Activated CD8-positive, alpha-beta memory T cell treated with anti-CD3 and anti-CD28 coated beads for 1 hour (primary cell): ENCODE measurements at places on chromosomes 3 and 15.
A peak's percentile ranks its signal among the peaks of the same experiment; 100 is the strongest.

DNA sequence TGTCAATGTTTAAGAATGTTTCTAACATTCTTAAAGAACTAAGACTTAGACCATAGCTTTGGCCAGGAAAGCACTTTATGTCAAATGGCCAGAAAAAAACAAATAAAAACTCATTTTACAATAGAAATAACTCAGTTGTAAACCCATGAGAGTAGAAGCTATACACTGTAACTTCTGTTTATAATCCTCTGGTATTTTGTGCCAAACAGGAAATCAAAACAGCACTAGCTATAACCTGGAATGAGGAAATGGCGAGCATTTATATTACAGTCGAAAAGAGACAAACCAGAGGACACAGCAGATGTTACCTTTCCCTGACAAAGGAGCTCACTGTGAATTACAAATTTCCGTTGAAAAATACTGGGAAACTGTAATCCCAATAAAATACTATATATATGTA is 10.3 kb downstream of the GK5 start:
- DNase-seq: no peak

GRCh38 chr15:63877713-63878271 is 44.0 kb upstream of the HERC1 start:
- DNase-seq: no peak

GRCh38 chr3:50408443-50408944 is 49.2 kb upstream of the TMEM115 start:
- DNase-seq: no peak

DNA sequence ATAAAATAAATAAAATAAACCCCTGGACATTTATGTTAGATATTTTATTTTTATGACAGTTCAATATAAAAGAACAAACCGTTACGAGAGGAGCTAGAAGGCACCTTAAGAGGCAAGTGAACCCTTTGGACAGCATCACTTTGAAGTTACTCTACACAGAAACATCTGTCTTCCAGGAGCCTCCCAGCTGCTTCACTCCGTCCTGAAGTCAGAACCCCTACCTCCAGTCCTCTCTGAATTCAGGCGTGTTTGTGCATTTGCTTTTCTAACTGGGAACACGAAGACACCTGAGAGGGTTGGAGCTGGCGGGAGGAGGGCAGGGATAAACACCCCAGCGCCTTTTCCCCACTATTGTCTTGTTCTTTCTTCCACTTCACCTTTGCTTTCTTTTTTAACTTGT is 46.2 kb downstream of the CMTM7 start:
- no peak for DNase-seq

DNA sequence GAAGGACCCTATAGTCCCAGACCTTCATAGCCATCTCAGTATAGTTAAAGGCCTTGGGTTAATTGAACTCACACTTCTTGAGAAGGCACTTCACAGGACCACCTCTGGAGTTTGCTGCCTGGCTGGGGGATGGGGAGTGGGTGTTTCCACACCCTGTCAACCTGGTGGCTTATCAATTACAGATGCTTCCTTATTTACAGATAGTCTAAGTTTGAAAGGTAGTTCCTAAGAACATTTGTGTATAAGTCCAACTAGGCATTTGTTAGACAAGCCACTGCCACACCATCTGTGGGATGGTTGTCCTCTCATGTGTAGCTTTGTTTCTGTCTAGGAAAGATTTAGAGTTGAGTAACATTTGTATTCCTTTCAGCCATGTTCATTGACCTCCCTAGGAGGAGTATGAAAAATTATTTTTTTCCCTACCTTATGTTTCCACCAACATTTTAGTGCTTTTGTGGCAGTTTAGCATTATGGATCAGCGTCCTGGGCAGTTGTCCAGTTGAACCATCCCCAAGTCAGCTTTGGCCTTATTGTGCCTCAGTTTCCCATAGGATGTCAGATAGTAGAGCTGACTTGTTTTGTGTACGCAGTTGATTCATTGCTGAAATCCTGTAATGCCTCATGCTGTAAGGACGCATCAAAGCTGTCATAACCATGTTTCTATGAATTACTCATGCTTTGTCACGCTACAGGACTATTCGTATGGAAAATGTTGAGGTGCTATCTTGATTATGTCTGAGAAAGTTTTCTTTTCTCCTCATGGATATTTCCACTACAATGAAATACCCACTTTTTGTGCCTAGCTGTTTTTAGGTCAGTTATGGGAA is 21.2 kb upstream of the SIAH2 start:
- DNase-seq: no peak

DNA sequence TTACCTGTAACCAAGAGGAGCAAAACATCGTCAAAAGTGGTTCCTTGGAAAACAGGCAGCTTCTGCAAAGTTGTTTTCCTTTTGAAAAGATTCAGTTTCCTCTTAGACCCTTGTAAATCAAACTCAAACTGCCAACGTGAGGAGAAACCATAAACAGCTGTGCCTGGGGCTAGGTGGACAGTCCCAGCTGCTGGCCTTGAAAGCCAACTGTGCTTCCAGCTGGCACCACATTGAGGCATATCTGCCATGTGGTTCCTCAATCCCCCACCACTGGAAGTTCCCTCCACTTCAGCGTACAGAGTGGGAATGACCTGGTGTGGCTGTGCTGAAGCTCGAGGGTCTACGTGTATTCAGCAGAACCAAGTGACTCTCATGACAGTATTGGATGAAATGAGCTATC is 40.9 kb downstream of the HRH1 start:
- no peak for DNase-seq

GRCh38 chr15:27330326-27330725 is 359.3 kb downstream of the GABRG3 start:
- no peak for DNase-seq

GRCh38 chr3:61729038-61729634 is 167.8 kb downstream of the PTPRG start:
- DNase-seq: no peak

GRCh38 chr3:155211940-155212339 is 81.5 kb downstream of the STRIT1 start:
- no peak for DNase-seq

GRCh38 chr3:28590860-28591259 is 242.2 kb upstream of the AZI2 start:
- DNase-seq: no peak

- no peak for DNase-seq
Observed at GRCh38 chr3:24480497-24480896, 14.2 kb downstream of the THRB start.

GRCh38 chr3:179768080-179768479 is 115.2 kb downstream of the USP13 start:
- no peak for DNase-seq

GRCh38 chr3:87268646-87269211 is 7.7 kb downstream of the POU1F1 start:
- DNase-seq: no peak

- no peak for DNase-seq
Observed at GRCh38 chr15:63157891-63158431, 684 bp upstream of the RPS27L start.

- no peak for DNase-seq
Observed at GRCh38 chr3:72190050-72190449, 405.1 kb upstream of the PROK2 start.

DNA sequence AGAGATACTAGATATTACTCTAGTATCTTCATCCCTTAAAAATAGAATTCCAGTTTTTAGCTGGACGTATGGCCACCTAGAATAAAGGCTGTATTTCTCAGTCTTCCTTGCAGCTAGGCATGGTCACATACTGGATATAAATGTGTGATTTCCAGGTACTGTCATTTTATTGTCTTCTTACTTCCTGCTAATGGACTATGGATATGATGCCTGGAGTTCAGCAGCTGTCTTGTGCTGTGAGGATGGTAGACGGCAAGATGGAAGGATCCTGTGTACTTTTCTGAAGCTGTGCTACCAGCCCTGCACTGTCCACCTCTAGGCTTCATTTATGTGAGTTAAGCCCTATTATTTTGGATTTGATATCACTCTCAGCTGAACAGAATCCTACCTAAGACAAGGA is 83.4 kb downstream of the EBLN2 start:
- DNase-seq: no peak

- no peak for DNase-seq
Observed at GRCh38 chr3:94011233-94011711, 17.1 kb downstream of the STX19 start.

- DNase-seq: no peak
Observed at GRCh38 chr3:103991461-103992115, 1375.1 kb upstream of the ALCAM start.

- DNase-seq: no peak
Observed at GRCh38 chr3:151837057-151837456, 23.1 kb downstream of the AADAC start.

- no peak for DNase-seq
Observed at GRCh38 chr3:147651107-147651778, 242.1 kb downstream of the ZIC1 start.

DNA sequence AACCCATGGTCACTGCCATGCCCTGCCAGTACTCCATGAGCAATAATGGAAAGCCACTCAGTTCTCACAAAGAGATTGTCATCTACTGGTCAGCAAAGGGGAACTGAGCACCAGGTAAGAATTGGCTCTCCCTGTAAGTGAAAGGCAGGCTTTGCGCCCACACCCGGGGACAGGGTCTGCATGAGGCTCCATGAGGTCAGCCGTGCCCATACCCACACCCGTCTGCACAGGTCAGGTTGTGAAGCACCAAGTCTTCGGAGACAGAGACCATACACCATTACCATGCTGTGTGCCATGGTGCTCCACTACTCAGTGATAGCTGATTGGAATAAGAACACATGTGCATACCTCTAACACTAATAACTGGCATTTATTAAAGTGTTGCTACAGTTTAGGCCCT is 322.9 kb downstream of the EPHB1 start:
- no peak for DNase-seq

- DNase-seq: no peak
Observed at GRCh38 chr3:8110966-8111798, 390.4 kb upstream of the LMCD1 start.

DNA sequence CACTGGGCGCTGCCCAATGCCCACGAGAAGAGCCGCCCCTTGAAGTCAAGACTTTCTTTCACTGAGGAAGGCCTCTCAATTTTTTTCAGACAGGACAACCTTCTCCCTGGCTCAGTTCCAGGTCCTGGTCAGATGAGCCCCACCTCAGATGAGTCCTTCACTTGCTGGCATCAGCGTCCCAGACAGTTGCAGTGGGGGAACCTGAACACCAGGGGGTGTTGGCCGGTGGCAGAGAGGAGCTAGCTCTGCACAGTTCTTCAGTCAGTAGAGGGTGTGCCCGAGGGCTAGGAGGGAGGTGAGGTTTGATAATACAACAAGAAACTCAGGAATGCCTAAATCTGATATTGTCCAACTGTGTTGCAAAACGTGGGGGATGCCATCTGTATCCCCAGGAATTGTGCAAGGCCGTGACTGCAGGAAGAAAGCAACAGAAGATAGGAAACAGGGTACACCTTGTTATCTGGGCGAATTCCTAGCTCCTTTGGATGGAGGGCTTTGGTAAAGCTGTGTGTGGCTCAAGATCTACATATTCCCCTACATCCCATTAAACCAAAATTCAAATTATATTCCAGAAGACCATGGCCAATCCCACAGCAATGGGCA is 34.3 kb downstream of the CCR3 start:
- peak; percentile 61 for DNase-seq
